ENCODE measurements at places on chromosomes 2 and 18.

GRCh38 chr2:193428336-193428818 lies 1233.6 kb upstream of the TMEFF2 start:
- no peak for DNase-seq

GRCh38 chr2:28375742-28376631 lies 16.7 kb upstream of the FOSL2 start:
- no peak for DNase-seq

GRCh38 chr2:133561045-133561852 lies 7.0 kb downstream of the NCKAP5 start:
- DNase-seq = no peak

GRCh38 chr2:5766561-5766960 lies 74.4 kb downstream of the SOX11 start:
- DNase-seq = no peak

- no peak for DNase-seq
Measured at GRCh38 chr18:3935305-3935704, 485.3 kb downstream of the TGIF1 start.

DNA sequence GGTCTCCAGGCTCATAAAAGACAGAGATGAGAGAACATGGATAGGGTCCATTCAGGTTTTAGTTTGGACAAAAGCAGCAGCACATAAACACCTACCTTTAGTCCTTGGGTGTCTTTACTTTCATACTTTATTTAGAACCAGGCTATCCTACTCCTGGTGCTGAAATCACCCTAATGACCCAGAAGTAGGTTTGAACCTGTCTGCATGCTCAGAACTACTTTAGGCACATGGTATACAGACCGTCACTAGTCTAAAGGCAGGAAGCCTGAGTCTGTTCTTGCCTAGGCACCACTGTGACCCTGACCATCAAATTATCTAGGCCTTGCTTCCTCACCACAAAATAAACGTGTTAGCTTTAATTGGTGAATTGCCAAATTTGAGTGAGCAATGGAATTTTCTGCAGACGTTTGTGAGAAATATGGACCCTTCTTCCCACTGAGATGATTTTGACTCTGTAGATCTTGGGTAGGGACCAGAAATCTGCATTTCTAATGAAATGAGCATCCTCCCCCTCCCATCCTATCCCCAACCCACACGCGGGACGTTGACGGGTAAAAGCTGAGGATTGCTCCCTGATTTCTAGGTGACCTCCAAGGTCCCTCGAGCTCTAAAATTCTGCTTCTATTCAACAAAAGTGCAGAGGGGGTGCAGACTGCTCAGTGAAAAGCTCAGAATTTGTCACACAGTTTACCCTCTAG lies 75.1 kb downstream of the PLEKHM3 start:
- DNase-seq = no peak

GRCh38 chr2:181152701-181153100 lies 172.3 kb downstream of the UBE2E3 start:
- DNase-seq = no peak

- DNase-seq = no peak
Measured at GRCh38 chr18:10036479-10036878, 122.7 kb downstream of the VAPA start.

DNA sequence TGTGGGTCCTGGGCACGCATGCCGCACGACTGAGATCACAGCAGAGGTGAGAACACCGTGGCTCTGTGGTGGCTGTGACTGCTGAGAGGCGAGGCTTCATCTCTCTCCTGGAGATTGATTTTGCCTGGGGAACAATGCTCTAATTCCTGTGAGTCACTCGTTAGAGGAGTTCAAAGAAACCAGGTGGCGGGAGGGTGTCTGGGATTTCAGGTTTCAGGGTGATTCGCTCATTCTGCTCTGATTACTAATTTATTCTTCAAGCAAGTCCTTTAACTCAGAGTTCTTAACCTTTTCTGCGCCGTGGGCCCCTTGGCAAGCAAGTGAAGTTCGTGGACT lies 56.3 kb downstream of the GLI2 start:
- no peak for DNase-seq

DNA sequence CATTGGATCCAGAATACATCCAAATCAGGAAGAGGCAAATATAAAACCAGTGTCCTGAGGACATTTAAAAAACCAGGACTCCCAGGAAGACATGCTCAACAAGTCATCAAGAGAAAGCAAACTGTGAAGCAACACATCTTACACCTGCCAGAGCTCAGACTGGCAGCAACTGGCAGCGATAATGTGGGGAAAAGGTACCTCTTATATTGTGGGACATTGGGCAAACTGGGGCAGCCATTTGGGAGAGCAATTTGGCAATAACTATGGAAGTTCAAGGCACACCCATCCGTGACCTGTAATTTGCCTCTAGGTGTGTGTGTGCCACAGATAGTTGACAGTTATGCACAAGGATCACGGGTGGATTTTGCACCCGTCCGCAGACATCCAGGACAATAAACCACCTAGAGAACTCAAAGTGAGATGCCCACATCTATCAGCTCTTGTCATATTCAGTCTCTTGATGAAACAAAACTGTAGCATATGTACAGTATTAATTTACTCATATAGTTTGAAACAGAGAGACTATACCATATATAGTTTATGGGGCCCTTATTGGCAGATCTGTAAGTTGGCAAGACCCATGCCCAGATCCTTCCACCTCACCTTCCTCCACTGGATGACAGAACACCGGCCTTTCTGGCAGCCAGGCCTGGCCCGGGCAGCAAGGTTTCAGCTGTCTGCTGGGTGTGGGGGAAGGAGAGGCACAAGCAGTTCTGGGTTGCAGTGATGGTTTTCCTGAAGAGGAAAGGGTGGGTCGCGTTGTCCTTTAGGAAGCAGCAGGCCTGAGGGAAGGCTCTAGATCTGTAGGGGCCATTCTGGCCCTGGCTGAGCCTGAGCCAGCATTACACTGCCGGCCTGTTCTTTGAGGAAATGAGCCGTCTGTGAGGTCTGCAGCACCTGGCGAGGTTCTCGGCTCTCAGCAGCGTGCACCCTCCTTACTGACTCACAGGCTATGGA lies 18.8 kb downstream of the HJURP start:
- no peak for DNase-seq

DNA sequence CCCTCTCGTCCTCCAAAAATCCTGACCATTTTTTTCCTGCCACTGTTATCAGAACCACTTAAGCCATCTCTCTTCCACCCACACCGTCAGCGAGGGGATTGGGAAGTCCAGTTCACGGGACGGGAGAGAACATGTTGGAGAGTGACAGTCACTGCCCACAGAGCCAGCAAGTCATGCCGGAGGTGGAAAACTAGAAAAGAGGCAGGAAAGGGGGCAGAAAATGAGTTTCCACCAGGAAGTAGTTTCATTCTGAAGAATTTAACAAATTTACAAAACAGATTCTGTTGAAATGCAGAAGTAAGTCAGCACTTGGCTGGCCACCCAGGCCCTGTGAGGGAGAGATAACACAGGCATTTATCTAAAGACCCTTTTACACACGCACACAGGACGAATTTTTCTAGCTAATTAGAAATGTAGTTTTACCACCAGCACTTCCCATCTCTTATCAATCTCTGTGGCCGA lies 431.3 kb downstream of the TSN start:
- DNase-seq = no peak

- DNase-seq = no peak
Measured at GRCh38 chr2:168315331-168316072, 68.1 kb upstream of the STK39 start.

DNA sequence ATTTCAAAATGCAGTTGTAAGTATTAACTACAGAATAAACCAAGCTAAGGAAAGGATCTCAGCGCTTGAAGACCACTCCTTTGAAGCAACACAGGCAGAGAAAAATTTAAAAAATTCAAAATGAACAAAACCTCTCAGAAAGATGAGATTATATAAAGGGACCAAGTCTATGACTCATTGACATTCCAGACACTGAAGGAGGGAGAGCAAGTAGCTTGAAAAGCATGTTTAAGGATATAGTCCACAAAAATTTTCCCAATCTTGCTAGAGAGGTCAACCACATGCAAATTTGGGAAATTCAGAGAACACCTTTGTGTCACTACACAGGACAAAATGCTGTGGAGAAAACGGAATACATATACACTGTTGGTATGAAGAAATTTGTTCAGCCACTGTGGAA lies 112.6 kb upstream of the MC4R start:
- DNase-seq = no peak

DNA sequence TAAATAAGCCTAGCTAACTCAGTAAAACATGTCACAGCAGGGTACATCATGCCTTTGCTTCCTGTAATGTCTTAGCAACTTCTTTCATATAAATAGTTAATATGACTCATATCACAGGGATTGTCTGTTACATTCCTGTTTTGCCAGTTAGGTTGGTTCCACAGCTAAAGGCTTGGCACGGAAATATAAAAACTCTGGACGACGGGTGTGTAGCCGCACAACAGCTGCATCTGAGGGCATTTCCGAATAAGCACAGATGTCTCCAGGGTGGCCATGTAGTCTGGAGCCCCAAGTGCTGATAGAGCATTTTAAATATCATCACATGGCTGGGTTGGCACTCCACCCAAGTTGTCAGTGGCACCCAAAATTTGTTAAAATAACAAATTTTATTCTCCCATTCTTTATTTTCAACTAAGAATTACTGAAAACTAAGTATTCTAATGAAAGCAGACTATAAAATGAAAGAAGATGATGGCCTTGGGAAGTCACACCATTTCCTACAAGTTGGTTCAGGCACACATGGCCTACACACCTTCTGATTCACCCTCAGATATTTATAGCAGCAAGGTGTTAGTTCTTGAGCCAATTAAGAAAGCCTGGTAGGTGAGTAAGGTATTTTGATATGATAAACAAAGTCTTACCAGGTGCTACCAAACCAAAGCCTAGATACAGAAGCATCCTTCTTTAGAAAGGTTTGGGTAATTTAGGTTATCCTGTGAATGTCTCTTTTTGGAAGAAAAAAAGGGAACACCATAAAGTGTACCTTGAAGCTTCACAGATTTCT lies 61.8 kb upstream of the STK17B start:
- no peak for DNase-seq

GRCh38 chr18:13260197-13260934 lies 41.8 kb downstream of the LDLRAD4 start:
- DNase-seq = no peak

- DNase-seq = no peak
Measured at GRCh38 chr18:8124232-8125146, 484.7 kb upstream of the RAB12 start.

DNA sequence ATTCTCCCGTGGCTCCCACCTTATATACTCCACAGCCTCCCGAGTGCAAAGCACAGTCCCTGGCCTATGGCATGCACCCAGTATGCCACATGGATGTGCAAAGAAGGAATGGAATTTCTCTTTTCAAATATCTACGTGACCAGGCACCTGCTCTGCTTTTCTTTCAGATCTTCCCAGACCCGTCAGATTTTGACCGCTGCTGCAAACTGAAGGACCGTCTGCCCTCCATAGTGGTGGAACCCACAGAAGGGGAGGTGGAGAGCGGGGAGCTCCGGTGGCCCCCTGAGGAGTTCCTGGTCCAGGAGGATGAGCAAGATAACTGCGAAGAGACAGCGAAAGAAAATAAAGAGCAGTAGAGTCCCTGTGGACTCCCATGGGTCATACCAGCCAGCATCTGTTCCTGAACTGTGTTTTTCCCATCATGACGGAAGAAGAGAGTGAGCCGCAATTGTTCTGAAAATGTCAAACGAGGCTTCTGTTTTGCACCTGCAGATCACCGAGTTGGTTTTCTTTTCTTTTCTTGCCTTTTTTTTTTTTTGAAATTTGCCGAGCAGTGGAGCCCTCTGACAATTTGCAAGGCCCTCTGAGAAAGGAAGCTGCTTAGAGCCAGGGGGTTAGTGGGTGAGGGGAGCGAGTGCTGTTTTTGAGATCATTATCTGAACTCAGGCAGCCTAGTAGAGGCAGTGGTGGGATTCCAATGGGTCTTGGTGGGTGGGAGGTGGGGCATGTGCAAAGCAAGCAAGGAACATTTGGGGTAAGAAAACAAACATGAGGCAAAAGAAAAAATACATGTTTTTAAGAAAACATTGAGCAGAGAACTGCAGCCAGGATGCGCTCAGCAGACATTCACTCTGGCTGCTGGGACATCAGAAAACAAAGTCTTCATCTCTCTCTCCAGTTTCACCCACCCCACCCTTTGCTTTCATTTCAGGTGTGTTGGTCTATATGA lies 26.2 kb downstream of the LBH start:
- no peak for DNase-seq

DNA sequence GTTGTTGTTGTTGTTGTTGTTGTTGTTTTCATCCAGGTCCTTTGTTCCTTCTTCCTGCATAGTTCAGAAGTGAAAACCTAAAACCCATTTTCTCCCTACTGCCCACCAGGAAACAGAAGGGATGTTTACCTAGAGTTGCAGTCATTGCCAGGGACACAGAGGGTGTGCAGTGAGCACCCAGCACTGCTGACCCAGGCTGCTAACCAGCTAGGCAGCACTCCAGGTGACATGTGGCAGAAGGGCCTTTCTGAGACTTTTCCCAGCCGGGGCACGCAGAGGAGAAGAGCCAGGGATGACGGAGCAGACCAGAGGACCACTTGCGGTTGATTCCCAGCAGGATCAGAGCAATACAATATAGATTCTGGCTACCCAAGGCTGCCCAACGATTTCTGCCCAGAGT lies 286.3 kb downstream of the BCL11A start:
- DNase-seq = no peak

All from neural crest cell (in vitro differentiated cells).